Thoracic aorta (tissue), 2 donors: ENCODE measurements at places on chromosomes 5 and 9.

GRCh38 chr9:93572221-93572620, 4.2 kb upstream of the PHF2 start:
- no peak overlapping the region for H3K27ac ChIP-seq
- DNase-seq: no peak
- H3K4me1 ChIP-seq: peaks cover 22% of the 10 kb centered on the region
- H3K36me3 ChIP-seq: no peaks in the 10 kb centered on the region

GRCh38 chr9:113886466-113886865, 10.4 kb downstream of the ZNF618 start:
- H3K4me1 ChIP-seq: peaks cover 68% of the 10 kb centered on the region
- H3K4me3 ChIP-seq: peak overlapping the region; percentile 67
- no peak overlapping the region for H3K27ac ChIP-seq
- H3K36me3 ChIP-seq: no peaks in the 10 kb centered on the region

- peaks cover 35% of the 10 kb centered on the region for H3K4me1 ChIP-seq
- no peaks in the 10 kb centered on the region for H3K27me3 ChIP-seq
- no peak overlapping the region for H3K4me3 ChIP-seq
- no peak overlapping the region for H3K27ac ChIP-seq
- no peak for DNase-seq
- H3K36me3 ChIP-seq: no peaks in the 10 kb centered on the region
These were observed 442.2 kb upstream of the MPDZ start for GRCh38 chr9:13721481-13722235.

- no peaks in the 10 kb centered on the region for H3K27me3 ChIP-seq
- no peaks in the 10 kb centered on the region for H3K36me3 ChIP-seq
- no peak overlapping the region for H3K27ac ChIP-seq
- no peak for DNase-seq
These were observed 289.6 kb downstream of the GABRB2 start for GRCh38 chr5:161256957-161257356.

DNA sequence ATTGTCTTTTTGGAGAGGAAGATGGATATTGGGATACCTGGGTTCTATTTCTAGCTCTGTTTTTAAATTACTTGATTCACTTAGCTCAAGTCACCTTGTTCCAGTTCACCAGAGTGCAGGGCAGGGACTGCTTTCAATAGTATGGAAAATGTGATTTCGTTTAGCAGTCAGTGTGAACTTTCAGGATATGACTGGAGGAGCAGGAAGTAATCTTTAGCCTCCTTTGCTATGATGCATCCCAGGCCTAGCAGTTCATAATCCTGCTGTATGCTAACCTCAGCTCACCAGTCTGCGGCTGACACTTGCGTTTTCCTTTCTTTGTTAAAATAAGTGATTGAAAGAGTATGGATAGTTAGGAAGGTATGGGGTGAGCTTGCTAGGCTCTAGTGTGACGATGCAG, 169.7 kb downstream of the ARHGAP26 start:
- H3K27ac ChIP-seq: no peak overlapping the region
- no peak overlapping the region for H3K4me3 ChIP-seq
- peaks cover 11% of the 10 kb centered on the region for H3K4me1 ChIP-seq
- no peaks in the 10 kb centered on the region for H3K36me3 ChIP-seq
- no peak for DNase-seq
- H3K27me3 ChIP-seq: no peaks in the 10 kb centered on the region
